Muscle of arm (tissue), 14 donors: ENCODE measurements at places on chromosomes 16 and 17. TPM values are rescaled to one million over a fixed set of nuclear protein-coding genes. Genes with fewer than 3 reads are reported as not detected.
A peak's percentile ranks its signal among the peaks of the same experiment; 100 is the strongest.

The MAPT gene
- polyA plus RNA-seq, result 10.6 TPM

The USH1G gene
- polyA plus RNA-seq, result not detected

The ICAM2 gene
- polyA plus RNA-seq, result 24.6 TPM

The TCF25 gene
- polyA plus RNA-seq, result 82.4 TPM

The SLFN11 gene
- 10.8 TPM for polyA plus RNA-seq

The CNTROB gene
- 24.9 TPM for polyA plus RNA-seq

DNA sequence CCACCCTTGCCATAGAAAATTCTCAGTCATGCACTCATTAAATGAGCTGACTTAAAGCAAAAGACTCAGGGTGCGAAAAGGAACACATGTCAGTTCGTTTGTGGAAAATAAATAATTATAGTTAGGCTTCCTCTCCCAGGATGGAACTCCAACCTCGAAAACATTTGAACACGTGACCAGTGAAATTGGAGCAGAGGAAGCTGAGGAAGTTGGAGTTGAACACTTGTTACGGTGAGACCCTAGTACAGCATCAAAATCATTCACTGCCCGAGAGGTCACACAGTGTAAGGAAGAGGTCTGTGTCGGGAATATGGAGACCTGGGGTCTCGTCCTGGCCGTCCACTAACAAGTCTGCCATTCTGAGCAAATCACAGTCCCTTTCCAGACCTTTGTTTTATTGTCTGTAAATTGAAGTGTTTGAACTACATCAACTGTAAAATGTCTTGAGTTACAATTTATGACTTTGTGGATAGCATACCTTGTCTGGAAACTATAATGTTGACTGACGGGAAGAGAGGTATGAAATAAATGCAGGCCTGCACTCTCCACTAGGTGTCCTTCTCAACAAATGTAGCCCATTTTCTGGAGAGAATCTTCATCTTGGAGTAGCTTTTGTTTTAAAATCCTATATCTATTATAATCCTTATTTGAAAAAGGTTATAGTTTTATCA is 7.7 kb downstream of the PSMD7 start:
- no peak for DNase-seq

- no peak for DNase-seq
Observed at GRCh38 chr17:50101346-50102163, 6.4 kb downstream of the PDK2 start.

- no peak for DNase-seq
Observed at GRCh38 chr16:48250520-48251278, 3.4 kb upstream of the ABCC11 start.

GRCh38 chr17:80949451-80950421 is 41.9 kb upstream of the CHMP6 start:
- DNase-seq, result no peak

DNA sequence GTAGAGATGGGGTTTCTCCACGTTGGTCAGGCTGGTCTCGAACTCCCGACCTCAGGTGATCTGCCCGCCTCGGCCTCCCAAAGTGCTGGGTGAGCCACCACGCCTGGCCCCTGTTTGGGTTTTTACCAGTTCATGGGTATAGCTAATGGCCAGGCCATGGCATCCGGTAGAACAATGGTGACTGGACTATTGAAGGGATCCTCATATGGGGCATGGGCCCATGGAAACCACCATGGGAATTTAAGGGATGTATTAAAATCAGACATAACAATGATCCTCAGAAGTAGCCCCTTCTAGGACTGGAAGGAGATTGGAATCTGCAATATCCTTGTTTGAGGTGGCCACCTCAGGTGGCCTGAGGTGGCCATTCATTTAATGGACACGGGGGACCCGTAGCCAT is 17.5 kb upstream of the GUCY2D start:
- DNase-seq, result no peak

- DNase-seq, result peak; percentile 38
Observed at GRCh38 chr17:65583921-65584603, 22.6 kb upstream of the AXIN2 start.

DNA sequence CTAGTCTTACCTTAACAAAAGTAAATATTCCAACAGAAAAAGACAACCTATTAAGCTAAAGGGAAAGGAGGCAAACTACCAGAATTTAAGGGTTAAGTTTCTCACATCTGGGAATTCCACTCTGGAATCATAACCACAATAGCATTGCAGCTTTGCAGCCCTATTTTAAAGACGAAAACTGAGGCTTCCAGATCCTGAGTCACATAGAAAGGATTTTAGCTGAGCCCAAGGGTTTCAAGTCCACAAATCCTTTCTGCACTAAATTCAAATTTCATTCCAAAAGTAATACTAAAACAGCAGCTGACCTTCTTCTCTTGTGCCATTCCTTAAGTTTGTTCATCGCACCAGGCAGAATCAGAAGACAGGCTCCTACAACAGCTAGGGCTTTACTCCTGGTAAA is 17.8 kb downstream of the XYLT1 start:
- DNase-seq, result no peak

DNA sequence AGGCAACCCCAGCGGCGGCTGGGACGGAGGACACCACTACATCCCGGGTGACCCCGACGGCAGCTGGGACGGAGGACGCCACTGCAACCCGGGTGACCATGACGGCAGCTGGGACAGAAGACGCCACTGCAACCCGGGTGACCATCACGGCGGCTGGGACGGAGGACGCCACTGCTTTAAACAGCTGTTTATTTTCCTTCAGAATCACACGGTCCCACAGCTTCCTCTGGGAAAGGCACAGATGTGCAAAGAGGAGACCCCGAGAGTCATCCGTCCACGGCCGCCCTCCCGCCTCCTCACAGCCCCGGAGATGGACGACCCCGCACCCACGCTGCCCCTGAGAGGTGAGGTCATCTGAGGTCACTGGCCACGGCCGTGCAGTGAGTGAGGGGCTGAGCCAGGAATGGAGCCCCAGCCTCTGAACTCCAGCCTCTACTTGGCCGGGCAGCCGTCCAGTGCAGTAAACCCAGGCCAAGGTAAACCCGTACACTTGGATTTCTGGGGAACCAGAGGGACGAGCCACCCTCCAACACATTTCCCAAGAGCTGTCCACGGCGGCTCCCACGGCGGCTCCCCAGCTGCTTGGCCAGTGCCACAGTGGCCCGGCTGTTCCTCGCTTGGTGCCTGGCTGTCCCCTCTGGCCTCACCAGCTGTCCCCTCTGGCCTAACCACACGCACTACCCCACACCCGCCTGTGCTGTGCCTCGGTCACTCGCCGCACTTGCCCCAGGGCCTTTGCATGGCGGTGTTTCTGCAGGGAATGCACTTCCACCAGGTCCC is 43.2 kb upstream of the PABPN1L start:
- no peak for DNase-seq

GRCh38 chr17:71765437-71765836 is 355.4 kb upstream of the SOX9 start:
- DNase-seq, result no peak

- DNase-seq, result no peak
Observed at GRCh38 chr16:14427371-14427948, 202.6 kb downstream of the PARN start.

DNA sequence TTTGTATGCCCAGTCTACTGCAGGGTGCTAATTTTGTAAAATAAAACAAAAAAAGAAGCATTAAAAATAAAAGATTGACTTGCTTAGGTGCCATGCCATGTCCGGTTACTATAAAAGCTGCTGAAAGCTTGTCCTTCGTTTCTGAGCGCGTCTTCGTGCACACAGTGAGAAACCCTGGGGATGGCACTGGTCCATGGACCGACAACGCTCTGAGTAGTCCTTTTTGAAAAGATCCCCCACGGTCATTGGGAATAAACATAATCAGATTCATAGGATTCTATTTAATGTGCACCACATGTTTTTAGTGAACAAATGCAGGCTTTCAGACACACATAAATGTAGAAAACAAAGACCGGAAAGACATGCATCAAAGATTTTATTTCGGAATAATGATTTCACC is 146.3 kb downstream of the XYLT1 start:
- no peak for DNase-seq

GRCh38 chr16:70468776-70469525 is 14.6 kb downstream of the FCSK start:
- DNase-seq, result no peak

DNA sequence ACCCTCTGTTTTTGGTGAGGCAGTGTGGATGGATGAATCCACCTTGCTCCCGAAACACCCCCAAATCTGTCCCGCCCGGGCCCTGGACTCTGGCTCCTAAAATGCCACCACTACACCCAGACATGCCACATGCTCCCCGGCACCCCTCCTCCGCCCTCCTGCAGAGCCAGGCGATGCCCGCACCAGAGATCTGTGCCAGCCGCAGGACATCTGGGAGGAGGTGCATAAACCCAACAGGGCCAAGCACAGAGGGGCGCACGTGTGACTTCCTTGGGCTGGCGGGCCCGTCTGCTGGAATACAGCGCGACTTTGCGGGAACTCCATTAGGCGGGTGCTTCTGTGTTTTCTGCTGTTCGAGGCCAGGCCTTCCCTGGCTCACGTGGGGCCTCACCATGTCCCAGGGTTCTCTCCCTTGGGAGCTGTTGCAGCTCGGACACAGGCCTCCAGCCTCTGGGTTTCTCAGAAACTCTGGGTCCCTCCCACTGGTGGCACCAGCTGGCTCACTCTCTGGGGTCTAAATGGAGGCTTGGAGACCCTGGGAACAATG is 14.1 kb upstream of the ACSF3 start:
- DNase-seq, result no peak

DNA sequence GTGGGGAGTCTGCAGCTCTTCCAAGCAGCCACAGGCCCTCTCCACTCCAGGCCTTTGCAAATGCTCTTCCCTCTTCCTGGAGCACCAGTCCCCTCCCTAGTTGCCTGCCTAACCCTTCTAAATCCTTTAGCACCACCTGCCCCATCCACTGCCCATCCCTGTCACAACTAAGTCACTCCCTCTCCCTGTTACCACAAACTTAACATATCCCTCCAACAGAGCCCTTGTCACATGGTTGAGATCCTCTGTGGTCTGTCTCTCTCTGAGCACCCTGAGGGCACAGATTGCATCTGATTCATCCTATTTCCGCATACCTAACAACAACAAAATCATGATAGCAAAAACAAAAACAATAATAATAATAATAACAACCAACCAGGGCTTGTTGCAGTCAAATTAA is 11.0 kb upstream of the BEAN1 start:
- no peak for DNase-seq

GRCh38 chr17:56690441-56691291 is 97.2 kb downstream of the NOG start:
- DNase-seq, result no peak

- DNase-seq, result peak; percentile 77
Observed at GRCh38 chr17:82963104-82963950, 116.1 kb upstream of the METRNL start.

GRCh38 chr17:9928601-9929333 is 23.7 kb upstream of the RCVRN start:
- DNase-seq, result peak; percentile 84

- no peak for DNase-seq
Observed at GRCh38 chr17:15287538-15288267, 22.6 kb upstream of the PMP22 start.

DNA sequence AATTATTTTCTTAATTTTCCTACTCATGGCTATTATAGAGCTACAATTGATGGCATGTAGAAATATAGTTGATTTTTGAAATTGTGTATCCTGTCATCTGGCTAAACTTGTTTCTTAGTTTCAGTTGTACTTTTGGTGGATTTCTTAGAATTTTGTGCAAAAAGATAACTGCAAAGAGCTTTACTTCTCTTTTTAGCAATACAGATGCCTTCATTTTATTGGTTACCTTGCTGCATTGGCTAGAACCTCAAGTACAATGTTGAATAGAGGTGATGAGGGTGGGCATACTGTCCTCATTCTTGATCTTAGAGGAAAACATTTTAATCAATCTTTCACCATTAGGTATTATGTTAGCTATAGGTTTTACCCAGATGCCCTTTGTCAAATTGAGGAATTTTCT is 67.9 kb downstream of the METRNL start:
- DNase-seq, result no peak

DNA sequence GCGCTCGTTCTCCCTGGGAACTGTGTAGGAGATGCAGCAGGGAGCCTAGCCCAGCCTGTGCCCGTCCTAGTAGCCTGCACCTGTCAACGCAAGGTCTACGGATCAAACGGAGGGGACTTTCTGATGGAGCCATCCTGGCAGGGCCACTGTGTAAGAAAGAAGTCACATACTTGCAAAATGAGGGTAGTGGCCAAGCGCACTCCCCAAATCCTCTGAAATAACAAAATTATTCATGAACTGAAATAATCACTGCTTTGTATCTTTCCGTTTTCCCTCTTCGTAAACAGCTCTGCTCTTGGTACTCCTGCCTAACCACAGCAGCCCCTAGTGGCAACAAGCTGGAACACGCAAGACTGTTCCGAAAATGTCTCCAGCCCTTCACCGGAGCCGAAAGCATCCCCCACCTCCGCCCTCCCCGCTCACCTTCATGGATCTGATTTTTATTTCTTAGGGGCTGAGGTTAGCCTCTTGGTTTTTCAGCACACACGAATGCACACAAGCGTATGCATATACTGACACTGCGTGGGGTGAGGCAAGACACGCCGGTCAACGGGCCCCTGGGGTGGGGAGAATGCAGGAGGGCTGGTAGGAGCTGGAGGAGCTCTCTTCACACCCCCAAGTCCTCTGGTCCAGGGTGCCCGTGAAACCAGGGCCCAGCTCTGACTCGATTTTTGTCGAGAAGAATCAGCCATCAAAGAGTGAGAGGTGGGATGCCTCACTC is 100.8 kb downstream of the ABCC12 start:
- DNase-seq, result peak; percentile 33

- no peak for DNase-seq
Observed at GRCh38 chr17:79997011-79997660, 38.5 kb downstream of the TBC1D16 start.

DNA sequence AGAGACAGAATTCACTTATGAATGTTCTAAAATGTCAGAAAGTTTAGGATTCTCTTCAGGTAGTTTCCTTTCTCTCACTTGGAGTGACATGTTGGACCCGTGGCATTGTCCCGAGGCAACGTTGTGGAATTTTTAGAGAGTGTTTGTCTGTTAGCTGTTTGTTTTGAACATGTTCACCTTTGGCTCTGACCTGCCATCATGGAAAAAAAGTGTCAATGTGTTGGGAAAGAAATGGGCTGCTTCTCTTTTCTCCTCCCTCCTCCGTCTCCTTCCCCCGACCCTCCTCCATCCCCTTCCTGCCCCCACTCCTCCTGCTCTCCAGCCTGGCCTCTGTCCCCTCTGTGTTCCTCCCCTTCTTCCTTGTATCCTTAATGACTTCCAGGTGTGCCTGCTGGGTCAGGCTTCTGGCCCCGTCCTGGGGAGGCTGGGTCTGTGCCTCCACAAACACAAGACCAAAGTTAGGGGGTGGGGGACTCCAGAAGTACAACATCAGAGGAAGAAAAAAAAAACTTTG is 463.1 kb downstream of the MAF start:
- no peak for DNase-seq
